Activated CD4-positive, CD25-positive, alpha-beta regulatory T cell (primary cell): ENCODE measurements at places on chromosomes 6 and 20.

DNA sequence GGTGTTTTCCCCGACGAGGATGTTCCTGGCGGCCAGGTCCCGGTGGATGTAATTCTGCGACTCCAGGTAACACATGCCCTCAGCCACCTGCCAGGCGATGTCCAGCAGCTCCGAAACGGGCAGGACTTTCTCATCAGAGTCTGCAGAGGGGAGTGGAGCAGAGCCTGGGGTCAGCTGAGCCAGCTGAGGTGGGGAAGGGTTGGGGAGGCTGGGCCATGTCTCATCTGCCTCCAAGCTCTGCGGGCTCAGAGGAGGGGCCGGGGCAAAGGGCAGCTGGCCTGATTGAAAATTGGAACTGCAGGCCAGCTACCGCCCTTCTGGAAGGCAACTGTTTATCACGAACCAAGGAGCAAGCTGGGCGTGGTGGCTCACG, 6.4 kb downstream of the PTK6 start:
- no peak for DNase-seq

- DNase-seq, result no peak
Observed at GRCh38 chr20:38751360-38751976, 3.2 kb downstream of the ACTR5 start.

GRCh38 chr6:56849896-56850295, 105.0 kb upstream of the BEND6 start:
- no peak for DNase-seq

- no peak for DNase-seq
Observed at GRCh38 chr20:10925767-10926166, 252.0 kb upstream of the JAG1 start.

DNA sequence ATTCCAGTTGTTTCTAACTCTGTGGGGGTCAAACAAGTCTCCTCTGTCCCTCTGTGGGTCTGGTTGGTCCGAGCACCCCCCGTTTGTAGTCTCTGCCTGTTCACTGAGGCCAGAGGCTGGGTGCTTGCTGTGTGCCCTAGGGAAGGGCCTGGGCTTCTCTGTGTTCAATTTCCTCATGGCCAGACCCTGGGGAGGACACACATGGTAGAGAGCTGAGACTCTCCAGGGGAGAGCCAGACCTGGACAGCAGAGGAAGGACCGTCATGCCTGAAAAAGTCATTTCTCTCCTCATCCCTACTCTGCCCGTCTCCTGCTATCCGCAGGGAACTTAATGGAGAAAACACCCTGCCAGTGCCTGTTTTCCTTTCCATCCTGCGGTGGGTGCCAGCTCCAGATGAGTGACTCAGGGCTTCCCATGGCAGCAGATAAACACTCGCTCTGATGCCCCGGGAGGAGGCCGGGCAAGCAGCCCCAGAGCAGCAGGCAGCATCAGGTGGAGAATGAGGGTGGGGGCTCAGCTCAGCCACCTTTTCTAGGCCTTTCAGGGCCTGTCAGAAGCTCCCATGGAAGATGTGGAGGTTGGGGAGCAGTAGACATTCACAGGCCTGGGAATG, 51.9 kb downstream of the SNAI1 start:
- no peak for DNase-seq

GRCh38 chr6:44064089-44064947, 62.9 kb downstream of the MRPL14 start:
- DNase-seq, result no peak

DNA sequence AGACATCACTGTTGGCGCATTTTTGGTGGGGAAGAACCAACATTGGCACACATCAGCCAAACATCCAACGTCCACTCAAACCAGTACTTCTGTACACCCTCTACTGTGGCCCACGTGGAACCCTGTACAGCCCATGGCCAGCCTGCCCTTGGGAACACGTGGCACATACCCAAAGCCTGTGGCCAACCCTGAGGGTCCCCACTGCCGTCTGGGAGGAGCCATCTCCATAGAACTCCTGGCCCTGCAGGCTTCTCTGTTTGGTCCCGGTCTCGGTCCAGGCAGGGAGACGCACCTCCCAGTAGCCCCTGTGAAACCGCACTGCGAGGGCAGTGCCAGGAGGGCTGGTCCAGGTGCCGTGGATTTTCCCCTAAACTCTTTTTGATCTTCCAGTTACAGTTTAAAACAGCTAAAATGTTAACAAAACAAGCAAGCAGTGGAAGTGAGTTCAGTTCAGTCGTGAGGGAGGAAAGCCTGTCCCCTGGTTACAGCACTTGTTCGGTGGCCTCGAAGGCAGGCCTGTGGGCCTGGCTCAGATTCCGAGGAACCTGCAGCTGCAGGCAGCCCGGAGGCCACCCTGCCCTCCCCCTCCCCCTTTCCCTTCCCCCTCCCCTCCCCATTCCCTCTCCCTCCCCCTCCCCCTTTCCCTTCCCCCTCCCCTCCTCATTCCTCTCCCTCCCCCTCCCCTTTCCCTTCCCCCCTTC, 233.7 kb downstream of the DLL1 start:
- DNase-seq, result no peak

GRCh38 chr6:138403324-138403800, 661 bp upstream of the HEBP2 start:
- DNase-seq, result no peak

GRCh38 chr6:100565439-100566104, 100.9 kb upstream of the SIM1 start:
- DNase-seq, result no peak

GRCh38 chr20:20366551-20366875, 1.4 kb upstream of the INSM1 start:
- no peak for DNase-seq

GRCh38 chr6:835476-836160, 142.7 kb upstream of the EXOC2 start:
- no peak for DNase-seq

DNA sequence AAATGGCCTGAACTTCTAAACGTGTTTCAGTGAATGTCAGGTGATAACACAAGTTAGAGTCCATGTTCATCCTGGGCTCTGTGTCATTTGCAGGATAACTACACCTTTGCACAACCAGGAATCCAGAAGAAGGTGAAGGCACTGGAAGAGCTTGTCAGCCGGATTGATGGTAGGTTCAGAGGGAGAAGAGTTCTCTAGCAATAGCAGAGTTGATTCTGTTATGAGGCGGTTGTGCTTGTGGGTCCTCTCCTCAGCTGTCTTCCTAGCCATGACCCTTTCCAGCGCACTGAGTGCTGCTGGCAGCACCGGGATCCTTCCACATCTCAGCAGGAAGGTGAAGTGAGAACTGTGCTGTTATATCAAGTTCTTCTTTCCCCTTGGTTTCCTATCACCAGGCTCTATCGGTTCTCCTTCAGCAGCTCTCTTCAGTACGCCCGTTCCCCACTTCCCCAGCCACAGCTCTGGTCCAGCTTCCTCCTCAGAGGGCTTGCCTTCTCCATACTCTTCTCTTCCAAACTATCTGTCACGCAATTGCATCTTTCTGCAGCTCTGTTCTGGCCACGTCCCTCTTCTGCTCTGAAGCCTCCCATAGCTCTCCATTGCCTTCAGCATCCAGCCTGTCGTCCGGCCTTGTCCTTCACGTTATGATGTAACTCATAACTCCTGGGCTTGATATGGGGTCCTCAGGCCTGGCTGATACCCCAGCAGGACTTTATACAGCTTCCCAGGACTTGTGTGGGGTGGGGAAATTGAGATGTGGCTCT, 39.9 kb upstream of the RNF8 start:
- no peak for DNase-seq

GRCh38 chr20:61954276-61955021, 111.2 kb downstream of the TAF4 start:
- no peak for DNase-seq

DNA sequence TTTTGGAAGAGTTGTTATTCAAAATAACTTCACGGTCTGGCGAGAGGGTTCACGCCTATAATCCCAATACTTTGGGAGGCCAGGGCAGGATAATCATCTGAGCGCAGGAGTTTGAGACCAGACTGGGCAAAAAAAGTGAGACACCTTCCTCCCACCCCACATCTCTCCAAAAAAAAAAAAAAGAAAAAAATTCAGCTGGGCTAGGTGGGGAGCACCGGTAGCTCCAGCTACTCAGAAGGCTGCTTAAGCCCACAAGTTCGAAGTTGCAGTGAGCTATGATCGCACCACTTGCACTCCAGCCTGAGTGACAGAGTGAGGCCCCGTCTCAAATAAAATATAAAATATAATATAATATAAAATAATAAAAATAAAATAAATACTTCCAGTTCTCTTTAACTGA, 10.4 kb downstream of the OR2B2 start:
- DNase-seq, result no peak

GRCh38 chr6:136467186-136467585, 83.0 kb downstream of the MAP7 start:
- no peak for DNase-seq

DNA sequence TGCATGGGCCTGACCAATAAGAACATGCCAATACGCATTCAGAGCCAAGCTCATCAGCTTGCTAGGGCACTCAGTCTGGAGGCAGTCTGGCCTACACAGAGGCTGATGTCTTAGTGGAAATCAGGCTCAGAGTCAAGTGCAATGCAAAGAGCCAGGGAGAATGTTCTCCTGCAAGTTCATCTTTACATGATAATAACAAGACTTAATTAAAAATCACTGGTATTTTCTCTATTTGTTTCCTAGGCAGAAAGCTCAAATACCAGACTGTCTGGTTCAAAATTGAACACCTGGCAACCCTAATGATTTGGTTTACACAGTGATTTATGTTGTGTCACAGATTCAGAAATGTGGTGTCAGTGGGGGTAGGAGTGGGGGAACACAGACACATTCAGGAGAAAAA, 689.3 kb upstream of the FLRT3 start:
- DNase-seq, result no peak

GRCh38 chr6:118859517-118860064, 34.4 kb upstream of the ASF1A start:
- DNase-seq, result no peak

GRCh38 chr20:36343641-36344040, 37.5 kb downstream of the DLGAP4 start:
- no peak for DNase-seq

DNA sequence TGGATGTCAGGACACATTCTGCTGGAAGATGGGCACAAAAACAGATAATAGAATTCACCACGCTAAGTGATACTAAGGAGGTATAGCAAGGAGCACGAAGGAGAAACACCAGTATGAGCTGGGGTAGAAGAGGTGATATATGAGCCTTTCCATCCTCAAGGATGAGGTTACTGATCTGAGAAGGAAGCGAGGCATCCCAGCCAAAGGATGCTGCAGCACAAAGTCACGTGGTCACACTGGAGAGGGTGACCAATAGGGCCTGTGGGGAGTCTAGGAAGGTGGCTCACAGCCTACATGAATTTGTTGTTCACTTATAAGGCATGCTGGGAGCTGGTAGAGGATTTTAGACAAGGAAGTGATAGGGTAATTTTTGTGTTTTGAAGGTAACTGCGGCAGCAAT, 1.4 kb downstream of the GINS1 start:
- DNase-seq, result no peak

GRCh38 chr6:52547647-52548352, 29.1 kb downstream of the TRAM2 start:
- DNase-seq, result no peak

DNA sequence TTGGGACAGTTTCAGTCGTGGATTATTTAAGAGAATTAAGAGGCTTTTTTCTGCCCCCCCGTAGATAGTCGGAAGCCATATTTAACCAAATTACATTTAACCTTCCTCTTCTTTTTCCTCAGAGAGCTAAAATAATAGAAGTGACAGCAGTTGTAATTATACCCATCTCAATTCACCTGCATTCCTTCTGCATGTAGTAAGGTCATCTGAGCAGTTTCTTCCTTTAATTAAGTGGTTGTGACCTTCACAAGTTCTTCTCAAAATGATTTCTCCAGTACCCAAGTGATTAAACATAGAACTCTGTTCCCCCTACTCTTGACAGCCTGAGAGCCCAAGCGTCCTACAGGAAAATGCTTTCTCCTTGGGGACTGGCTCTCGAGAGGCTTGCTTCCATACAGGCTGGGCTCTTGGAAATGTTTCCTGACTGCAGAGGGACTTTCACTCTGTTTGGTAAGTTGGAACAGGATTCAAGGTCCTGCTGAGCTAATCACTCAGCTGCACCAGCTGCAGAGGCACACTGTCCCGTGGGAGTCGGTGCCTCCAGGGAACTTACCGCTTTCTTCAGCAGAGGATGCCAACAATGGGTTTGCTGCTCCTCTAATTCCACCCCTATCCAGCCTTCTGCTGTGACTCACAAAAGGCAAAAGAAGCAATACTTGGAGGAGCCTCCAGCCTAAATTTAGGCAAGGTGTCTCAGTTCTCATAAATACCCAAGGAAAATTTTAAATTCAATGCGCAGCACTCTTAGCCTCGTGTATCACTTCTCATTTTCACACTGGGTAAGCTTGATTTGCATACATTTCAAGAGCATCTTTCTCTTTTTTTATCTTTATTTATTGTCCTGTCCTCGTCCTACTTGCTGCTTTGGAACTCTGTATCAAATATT, 414.9 kb downstream of the KIF16B start:
- DNase-seq, result no peak

- no peak for DNase-seq
Observed at GRCh38 chr6:110731196-110731595, 84.1 kb downstream of the CDK19 start.

DNA sequence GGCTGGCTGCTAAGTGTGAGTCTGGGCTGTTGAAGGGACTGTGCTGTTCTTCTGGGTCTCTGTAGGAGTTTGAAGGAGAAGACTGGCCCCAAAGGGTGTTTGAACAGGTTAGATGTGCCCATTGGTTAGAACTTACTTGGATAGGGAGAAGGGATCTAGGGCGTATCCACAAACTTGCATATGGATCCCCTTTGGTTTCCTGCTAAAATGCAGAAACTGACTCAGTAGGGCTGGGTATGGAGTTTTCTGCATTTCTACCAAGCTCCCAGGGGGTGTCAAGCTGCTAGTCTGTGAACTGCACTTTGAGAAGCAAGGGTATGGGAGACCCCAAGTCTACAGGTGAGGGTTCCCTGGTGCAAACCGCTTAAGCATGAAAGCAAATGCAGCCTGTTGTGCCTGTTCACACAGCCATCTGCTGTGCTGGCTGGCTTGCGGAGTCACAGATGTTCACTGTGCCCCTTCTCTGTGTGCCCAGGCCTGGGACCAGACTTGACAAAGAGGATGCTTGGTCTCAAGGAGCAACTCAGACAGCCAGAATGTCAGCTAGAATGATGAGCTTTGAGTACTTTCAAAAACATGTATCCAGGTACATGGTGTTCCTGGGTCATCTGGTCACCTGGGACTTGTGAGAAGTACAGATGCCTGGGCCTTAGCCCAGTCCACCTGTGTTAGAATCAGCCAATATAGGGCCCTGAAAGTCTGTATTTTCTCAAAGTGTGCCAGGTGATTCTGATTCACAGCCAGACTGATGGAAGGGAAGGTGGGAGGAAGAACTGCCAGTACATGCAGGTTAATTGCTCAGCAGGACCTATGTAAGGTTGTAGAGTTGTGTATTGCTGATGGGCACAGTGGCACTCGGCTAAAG, 7.4 kb downstream of the PPP1R16B start:
- no peak for DNase-seq

- DNase-seq, result no peak
Observed at GRCh38 chr20:49985157-49985556, 2.4 kb downstream of the SNAI1 start.

DNA sequence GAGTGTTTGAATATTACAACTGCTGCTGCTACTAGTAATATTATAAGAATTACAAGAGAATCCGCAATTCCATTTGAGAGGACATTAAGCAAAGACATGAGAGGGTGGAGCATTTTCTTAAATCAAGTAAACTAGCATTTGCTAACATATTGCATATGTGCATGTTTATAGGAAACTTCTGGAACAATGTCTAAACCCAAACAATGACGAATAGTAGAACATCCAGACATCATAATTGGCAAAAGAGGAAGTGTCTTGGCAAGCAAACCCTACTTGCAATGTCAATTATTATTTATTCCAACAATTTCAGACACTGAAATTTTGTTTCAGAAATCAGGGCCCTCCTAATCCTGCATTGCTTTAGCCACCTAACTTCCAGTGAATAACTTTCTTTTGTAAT, 1155.3 kb upstream of the GJE1 start:
- DNase-seq, result no peak
